ENCODE measurements at places on chromosomes 11 and 22.
A peak's percentile ranks its signal among the peaks of the same experiment; 100 is the strongest.

DNA sequence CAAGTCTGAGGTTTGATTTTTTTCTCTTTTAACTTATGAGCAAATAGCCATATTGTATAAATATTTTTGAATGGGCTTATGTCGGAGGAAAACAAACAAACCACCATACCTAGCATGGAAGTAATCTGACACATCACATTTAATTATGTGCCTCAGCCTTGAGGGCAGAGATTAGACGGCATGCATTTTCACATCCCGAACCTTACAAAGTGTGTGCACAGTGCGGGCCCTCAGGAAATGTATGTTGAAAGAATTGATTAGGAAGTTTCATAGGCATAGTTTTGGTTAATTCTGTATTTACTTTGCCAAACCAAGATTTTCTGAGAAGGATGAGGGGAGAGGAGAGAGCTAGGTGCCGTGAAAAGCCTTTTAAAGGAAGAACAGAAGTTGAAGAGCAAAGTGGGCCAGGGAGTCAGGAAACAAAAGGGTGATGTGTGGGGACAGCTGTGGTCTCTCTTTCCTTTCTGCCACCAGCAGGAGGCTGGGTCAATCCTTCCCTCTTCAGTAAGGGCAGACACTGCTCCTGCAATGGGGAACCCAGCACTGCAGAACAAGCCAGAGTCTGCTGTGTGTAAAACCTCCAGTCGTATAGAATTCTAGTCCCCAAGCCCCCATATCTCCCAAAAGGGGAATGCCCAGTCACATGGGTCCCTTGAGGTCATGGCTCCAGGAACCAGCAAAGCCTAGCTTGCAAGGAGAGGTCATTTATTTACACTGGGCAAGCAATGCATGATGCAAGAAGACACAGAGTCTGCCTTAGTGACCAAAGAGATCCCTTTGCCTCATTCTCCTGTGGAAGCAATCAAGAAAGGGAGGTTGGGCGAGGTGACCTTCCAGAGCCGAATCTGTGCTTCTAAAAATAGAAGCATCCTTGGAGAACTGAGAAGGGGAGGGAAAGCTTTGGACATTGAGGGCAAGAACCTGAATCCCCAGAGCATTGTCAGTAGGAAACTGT is 71.1 kb upstream of the OLFML1 start:
- DNase-seq: no peak

- DNase-seq: no peak
Observed at GRCh38 chr22:48706934-48707762, 1120.5 kb downstream of the BRD1 start.

DNA sequence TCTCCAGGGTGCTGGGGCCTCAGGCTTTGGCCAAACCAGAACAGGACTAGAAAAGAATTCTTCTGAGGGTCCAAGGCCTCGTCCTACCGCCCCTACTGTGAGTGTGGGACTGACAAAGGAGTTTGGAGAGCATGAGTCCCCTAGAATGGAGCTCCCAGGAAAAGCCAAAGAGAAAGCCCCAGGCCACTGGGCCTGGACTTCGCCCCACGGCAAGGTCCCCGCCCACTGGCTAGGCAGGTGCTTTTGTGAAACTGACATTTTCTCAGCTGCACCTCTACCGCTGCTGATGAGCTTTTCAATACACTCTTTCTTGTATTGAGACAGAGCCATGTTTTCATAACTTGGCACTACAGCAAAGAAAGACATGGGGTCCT is 9.7 kb upstream of the FGF3 start:
- DNase-seq: no peak

DNA sequence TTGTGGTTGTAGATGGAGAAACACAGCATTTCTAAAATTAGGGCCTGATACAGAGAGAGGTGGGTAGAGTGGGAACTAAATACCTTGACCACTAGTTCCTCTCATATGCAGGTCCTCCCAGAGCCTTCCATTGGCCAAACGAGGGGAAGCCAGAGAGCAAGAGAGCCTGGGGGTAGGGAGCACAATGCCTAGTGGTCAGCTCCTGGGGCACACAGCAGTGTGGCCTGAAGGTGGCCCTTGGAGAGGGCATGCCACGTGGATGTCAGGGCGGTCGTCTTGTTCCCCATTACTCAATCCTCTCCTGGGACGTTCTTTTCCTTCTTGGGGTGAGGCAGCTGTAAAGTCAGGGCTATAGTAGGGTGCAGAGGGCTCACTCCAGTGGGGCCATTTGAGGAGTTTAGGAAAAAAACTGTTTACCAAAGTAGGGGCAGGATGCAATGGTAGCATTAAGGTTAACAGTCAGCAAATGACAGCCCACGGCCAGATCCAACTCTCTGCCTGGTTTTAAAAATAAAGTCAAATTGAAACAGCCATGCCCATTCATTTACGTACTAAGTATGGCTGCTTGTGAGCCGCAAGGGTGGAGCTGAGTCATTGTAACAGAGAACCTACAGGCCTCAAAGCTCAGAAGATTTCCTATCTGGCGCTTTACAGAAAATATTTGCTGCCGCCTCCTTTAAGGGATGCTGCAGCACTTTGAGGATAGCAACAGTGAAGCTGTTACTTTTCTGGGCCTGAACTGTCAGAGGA is 7.6 kb downstream of the MYO18B start:
- DNase-seq: no peak

GRCh38 chr11:14930369-14930768 is 38.3 kb upstream of the CYP2R1 start:
- DNase-seq: no peak

GRCh38 chr22:33883961-33884808 is 36.1 kb downstream of the LARGE1 start:
- no peak for DNase-seq

DNA sequence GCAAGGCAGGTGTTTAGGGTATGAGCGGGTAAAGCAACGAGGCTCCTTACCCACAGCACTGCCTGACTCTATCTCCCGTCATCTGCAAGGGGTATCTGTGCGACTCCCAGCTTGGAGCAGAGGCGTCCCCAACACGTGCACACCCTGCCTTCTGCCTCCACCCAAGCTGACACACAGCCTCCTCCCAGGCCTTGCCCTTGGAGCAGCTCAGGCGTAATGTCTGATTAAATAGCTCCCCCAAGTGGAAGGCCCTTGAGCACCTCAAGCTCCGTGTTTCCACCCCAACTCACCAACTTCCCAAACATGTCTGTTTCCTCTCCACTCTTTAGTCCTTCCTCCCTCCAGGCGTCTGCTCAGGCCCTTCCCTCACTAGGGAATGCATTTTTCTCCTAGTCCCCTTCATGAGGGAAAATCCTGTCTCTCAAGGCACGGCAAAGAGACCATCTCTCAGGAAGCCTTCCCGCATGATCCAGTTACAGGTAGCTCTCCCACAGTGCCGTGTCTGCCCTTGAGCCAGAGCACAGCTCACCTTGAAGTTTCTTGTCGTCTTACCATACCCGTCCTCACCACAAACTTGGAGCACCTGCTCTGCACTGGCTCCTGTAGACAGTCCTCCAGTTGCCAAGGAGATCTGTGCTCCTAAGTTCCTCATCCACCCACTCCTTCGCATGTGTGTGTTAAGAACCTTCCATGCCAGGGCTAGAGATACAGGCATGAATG is 15.8 kb downstream of the CYB5R2 start:
- peak; percentile 61 for DNase-seq

DNA sequence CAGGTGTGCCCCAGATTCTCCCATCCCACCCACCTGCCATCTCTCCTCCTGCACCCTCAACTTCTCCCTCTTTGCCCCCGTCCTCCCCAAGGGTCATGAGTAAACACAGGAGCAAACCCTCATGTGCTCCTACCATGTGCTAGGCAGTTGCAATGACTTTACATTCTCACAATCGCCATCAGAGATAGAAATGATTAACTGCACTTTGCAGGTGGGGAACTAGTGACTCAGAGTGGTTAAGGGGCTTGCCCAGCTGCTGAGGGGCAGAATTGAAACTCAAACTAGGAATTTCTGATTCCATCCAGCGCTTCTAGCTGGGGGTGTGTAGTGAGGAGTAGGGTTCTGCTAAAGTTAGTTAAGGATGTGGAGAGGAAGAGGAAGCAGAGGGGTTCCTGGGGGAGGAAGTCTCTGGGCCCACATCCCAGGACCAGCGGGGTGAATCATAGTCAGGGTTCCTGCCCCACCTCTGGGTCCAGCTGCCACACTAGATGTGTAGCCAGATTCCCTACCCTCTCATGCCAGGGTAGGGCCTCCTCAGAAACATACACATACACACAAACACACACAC is 16.0 kb upstream of the PRG2 start:
- peak; percentile 14 for DNase-seq

Data from mammary epithelial cell (primary cell).